Activated CD4-positive, CD25-positive, alpha-beta regulatory T cell (primary cell): ENCODE measurements at places on chromosomes 16 and 17.

GRCh38 chr17:21686165-21687015 is 5.9 kb upstream of the KCNJ18 start:
- no peak for DNase-seq

GRCh38 chr17:49414271-49414621 is 436 bp downstream of the PHB1 start:
- no peak for DNase-seq

- DNase-seq, result peak; percentile 50
Measured at GRCh38 chr17:13024526-13025257, 6.9 kb upstream of the ELAC2 start.

DNA sequence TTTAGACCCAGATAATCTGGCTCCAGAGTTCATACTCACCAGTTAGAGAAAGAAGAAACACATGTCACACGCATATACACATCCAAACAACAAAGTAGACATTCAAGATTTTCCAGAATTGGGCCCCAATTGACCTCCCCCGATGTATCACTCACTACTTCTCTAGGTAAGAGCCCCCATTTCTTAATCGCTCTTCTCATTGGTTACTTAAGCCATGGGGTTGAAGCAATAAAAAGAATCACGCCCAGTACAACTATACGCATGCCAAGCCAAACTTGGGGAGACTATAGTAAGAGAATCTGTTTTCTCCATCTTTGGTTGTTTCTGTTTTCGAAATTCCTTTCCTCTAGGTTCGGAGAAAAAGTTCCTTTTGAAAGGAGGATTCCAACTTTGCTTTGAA is 565 bp downstream of the DDX52 start:
- no peak for DNase-seq

DNA sequence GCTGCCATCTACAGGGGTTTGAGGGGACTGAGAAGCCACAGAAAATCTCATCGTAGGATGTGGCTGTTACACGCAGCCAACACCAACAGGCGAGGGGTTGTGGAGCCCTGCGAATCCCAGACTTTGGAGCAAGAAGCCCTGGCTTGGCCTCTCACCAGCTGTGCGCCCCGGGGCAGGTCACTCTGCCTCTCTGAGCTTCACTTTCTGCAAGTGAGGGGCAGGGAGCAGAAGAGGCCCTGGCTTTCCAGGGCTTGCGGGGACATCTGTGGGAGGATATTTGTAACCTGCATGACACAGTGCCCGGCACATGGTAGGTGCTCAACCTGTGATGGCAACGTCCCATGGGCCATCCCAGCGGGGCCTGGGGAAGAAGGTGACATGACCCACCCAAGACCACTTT is 32.9 kb upstream of the CIBAR2 start:
- DNase-seq, result no peak

- no peak for DNase-seq
Measured at GRCh38 chr17:82384051-82384729, 12.6 kb downstream of the UTS2R start.

GRCh38 chr16:89367538-89367915 is 122.8 kb downstream of the ANKRD11 start:
- no peak for DNase-seq

DNA sequence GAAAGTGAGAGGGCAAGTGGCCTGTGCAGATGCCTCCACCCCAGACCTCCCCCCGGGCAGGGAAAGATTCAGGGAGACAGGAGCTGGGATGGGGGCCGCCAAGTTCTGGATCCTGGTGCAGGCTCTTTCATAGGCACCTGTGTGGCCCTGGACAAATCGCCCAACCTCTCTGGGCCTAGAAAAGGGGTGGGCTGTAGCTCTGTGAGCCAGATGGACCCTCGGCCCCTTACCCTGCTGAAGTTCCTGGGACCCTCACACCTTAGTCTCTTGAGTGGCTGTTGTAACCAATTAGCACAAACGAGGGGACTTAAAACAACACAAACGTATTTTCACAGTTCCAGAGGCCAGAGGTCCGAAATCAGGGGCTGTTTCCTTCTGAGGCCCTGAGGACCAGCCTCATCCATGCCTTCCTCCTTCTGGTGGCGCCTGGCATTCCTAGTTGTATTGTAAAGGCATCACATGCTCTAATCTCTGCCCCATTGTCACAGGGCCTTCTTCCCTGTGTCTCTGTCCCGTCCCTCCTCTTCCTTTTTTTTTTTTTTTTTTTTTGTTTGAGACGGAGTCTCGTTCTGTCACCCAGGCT is 352.6 kb downstream of the SEC14L1 start:
- no peak for DNase-seq

GRCh38 chr16:12679660-12680272 is 123.9 kb downstream of the CPPED1 start:
- DNase-seq, result no peak

DNA sequence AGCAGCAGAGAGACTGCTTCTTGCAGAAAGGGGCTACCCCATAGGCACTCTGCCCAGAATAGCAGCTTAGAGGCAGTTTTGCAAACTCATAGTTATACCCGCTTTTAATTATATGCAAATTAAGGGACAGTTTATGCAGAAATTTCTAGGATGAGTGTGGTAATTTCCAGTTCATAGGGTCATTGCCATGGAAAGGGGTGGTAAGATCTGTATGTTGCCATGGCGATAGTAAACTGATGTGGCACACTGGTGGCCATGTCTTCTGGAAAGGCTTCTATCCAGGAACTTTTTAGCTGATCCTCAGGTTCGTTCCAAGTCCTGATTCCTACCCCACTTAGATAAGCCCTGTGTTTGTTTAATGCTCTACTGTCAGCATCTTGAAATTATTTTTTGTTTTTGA is 6.2 kb downstream of the STXBP4 start:
- DNase-seq, result no peak

DNA sequence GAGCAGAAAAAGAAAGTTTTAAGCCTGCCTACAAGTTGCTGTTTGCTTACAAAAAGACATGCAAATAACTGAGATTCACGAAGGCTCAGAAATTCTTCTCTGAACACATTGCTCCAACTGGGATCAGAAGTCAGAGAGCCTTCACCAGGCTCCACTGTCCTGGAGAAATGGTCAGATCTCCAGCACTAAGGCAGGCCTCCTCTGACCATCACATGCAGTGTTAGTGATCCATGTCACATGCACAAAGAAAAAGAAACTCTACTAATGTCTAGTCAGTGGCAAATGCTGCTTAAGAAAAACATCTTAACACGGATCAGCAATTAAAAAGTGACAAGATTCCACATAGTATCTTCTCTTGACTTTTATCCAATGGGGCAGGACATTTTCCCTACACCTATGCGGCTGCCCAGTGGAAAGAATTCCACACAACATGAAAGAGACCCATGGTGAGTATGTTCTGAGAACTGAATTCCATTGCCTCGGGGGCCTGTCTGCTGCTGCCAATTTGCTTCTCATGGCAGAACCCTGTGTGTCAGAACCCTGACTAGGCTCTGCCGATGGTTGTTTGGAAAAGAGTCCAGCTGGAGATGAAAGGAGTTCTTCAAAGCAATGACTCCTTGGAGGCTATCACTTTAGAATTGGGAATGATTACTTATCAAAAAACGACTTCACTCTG is 96.6 kb downstream of the HIC1 start:
- no peak for DNase-seq

- no peak for DNase-seq
Measured at GRCh38 chr16:50696575-50697420, 3.4 kb downstream of the NOD2 start.

GRCh38 chr17:78514521-78514920 is 62.7 kb downstream of the DNAH17 start:
- no peak for DNase-seq

DNA sequence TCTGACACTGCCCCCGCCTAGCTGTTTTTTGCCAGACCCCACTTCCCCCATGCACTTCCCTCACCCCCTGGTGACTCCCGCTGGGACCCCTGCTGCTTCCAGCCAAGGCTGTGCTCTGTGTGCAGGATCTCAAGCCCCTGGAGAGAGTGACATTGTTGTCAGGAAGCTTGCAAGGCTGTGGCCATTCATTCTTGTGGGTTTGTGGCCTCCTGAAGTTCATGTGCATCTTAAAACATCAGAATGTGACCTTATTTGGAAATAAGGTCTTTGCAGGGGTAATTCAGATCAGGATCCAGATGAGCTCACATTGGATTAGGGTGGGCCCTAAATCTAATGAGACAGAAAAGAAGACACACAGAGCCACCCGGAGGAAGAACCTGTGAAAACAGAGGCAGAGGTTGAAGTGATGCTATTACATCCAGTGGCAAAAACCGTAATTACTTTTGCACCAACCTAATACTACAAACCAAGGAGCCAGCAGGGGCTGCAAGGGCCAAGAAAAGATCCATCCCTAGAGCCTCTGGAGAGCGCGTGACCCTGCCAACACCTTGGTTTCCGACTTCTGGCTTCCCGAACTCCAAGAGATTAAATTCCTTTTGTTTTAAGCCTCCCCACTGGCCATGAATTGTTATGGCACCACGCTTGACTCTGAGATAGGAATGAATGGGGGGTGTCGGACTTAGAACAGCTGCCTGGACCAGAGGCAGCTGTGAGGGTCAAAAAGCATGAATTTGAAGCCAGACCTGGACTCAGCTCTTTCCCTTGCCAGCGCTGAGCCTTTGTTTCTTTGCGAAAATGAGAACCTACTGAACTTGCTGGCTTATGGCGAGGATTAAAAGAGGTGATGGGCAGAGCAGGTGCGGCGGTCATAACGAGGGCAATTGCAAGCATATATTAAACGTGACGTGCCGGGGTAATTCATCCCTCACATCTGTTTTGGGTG is 75.5 kb downstream of the BMERB1 start:
- no peak for DNase-seq

DNA sequence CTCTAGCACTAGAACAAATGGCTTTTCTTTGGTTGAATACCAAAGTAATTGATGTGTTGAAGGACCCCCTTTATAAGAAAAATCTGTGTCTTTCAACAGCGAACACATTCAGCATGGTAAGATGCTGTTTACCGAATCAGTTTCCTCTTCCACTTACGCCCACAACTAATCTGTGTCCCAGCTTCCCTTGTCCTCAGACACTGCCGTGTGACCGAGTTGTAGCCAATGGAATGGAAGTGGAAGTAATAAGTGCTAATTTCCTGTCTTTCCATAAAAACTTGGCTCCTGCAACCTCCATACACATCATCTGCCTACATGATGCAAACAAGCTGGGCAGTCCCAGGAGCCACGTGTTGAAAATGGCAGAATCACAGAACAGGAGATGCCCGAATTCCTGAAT is 10.4 kb downstream of the CDIPT start:
- no peak for DNase-seq

GRCh38 chr16:10787304-10787703 is 31.3 kb downstream of the TVP23A start:
- DNase-seq, result no peak

- no peak for DNase-seq
Measured at GRCh38 chr17:68378268-68379176, 78.8 kb downstream of the WIPI1 start.

DNA sequence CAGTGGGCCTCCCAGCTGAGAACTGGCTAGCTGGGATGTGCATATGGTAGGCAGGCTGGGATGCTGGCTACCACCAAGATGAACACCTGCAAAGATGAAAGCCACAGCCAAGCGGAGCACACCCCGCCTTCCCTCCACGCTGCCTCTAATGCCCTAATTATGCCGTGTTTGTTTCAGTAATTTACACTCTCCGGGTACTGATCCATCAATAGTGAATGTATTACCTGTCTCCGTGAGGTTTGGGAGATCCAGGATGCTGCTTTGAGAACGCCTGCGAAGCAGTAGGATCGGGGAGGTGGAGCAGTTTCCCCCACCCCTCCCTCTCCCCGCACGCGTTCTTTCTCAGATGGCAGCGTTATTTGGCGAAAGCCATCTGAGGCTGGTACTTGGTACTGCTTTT is 28.9 kb upstream of the GSE1 start:
- DNase-seq, result no peak

DNA sequence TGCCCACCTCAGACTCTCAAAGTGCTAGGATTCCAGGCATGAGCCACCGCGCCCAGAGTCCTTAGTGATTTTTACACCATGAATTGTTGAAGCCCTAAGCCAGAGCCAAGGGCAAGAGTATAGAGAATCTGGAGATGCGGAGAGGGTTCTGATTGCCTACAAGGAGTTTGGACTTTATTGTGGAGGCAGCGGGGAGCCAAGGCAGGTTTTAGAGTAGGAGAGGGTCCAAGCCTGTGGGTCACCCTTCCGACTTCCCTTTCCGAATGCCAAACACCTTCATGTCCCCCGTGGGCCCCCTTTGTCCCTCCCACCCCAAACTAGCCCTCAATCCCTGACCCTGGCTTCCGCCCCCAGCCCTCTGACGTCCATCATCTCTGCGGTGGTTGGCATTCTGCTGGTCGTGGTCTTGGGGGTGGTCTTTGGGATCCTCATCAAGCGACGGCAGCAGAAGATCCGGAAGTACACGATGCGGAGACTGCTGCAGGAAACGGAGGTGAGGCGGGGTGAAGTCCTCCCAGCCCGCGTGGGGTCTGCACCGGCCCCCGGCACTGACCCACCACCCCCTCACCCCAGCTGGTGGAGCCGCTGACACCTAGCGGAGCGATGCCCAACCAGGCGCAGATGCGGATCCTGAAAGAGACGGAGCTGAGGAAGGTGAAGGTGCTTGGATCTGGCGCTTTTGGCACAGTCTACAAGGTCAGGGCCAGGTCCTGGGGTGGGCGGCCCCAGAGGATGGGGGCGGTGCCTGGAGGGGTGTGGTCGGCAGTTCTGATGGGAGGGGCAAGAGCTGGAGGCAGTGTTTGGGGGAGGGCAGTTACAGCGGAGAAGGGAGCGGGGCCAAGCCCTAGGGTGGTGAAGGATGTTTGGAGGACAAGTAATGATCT is 7.1 kb downstream of the MIEN1 start:
- DNase-seq, result no peak

- no peak for DNase-seq
Measured at GRCh38 chr17:39981207-39981741, 667 bp downstream of the PSMD3 start.

DNA sequence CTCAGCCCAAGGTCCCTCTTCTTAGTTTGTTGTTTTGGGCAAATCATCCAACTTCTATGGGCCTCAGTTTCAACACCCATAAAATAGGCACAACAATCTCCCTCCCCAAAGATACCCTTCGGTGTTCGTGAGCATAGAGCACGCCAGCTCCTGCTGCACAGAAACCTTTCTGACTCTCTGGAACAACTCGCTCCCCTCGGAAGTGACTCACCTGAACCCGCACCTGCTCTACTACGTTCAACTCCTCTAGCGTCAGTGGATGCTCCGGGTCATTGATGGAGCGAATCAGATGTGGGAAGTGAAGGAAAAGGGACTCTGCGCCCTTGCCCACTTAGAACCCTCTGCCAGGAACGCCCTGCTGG is 445 bp downstream of the CIAO2B start:
- no peak for DNase-seq

DNA sequence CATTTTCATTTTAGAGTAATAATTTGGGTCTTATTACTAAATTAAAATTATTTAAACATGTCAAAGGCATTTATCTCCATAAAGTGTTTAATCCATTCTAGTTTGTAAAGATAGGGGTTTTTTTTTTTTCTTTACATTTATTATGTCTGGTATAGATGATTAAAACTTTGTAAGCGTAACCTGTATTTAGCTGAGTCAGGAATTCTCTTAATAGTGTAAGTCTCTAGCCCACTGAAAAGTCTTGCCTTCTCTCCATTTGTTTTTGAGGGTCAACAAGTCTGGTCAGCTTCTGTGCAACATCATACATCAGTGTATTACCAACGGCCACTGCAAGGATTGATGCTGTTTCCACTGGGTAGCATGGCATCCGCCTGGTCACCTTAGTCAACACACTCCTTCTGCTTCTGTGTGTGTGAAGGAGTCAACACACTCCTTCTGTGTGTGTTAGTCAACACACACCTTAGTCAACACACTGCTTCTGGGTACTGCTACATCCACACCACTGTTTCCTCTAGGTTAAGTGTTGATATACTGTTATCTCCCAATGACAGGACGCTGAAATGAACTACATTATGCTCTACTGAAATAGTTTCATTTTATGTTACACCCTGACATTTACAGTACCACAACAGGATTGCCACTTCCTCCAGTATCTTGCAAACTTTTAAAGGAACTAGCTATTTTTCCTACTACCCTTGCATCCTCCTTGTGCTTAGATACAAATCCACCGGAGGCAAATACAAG is 37.3 kb upstream of the VWA3A start:
- no peak for DNase-seq
